ENCODE measurements at places on chromosomes 7 and 10. TPM values are rescaled to one million over a fixed set of nuclear protein-coding genes. Genes with fewer than 3 reads are reported as not detected.

- DNase-seq = no peak
Measured at GRCh38 chr7:41053820-41054219, 649.1 kb downstream of the INHBA start.

- peak; percentile 74 for DNase-seq
Measured at GRCh38 chr7:5525271-5526099, 101.9 kb upstream of the TNRC18 start.

Gene ASZ1
- polyA plus RNA-seq = 0.16 TPM

Gene CCNY
- polyA plus RNA-seq = 26.6 TPM

GRCh38 chr7:120332433-120332832 lies 59.5 kb downstream of the KCND2 start:
- no peak for DNase-seq
